CD8-positive, alpha-beta memory T cell (primary cell): ENCODE measurements at places on chromosomes 7 and 10.

- no peak for DNase-seq
These were observed 35.3 kb upstream of the SPOCK2 start for GRCh38 chr10:72123616-72124015.

DNA sequence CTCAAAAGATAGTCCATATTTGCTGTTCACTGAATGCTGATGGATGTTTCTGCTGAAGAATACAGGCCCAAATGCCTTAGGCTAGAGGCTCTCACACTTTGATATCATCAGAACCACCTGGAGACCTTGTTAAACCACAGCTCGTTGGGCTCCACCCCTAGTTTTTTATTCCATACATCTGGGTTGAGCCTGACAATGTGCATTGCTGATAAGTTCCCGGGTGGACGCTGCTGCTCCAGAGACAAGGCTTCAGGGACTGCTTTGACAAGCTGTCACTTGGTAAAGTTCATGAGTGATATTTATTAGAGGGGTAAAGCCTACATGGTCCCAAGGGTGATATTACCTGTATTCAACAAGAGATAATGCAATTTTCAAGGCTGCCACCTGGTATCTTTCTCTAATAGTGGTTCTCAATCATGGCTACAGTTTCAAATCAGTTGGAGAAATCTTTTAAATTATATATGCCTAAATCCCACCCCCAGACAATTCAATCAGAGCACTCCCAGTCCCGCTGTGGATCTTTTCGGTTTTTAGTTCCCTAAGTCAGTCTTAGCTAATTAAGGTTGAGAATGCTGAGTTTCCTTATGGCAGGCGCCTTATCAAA is 107.1 kb upstream of the GSDME start:
- DNase-seq = no peak

DNA sequence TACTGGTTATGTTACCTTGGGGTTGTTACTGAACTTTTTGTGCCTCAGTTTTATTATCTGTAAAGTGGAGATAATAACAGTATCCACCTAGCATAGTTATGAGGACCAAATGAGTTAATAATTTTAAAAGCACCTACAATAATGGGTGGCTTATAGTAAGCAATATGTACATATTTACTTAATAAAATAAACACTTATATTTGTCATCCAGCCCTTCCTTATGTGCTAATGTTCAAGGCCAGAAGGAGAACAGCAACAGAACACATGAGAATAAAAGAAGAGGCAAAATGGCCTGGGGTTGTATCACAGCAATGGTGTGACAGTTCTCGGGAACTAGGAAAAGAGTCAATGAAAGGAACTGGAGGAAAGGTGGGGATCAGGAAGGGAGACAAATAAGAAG is 255.4 kb upstream of the LRGUK start:
- no peak for DNase-seq

DNA sequence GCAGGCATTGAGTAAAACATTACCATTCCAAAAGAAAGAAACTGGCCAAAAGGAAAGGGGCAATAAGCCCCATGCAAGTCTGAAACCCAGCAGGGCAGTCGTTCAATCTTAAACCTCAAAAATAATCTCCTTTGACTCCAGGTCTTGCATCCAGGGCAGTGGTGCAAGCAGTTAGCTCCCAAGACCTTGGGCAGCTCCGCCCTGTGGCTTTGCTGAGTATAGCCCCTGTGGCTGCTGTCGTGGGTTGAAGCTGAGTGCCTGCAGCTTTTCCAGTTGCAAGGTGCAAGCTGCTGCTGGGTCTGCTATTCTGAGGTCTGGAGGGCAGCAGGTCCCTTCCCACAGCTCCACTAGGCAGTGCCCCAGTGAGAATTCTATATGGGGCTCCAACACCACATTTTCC is 580.1 kb upstream of the AUTS2 start:
- no peak for DNase-seq

DNA sequence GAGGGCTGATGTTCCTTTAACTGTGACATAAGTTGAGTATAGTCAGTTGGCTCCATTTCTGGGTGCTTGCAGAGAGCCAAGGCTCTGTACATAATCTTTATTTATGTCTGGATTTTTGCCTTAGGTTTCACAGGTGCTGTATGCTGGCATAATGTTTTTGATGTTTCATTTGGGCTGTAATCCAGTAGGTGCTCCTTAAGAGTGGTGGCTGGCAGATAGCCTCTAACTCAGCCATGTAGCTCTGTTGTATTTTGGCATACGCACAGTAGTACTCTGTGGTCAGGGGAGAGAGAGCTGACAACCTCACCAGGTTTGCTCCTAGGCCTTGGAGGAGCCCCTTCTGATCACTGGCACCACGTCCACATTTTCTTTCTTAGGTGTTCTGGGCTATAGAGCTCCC is 61.1 kb downstream of the RNF133 start:
- DNase-seq = no peak

- no peak for DNase-seq
These were observed 45.3 kb downstream of the BTBD16 start for GRCh38 chr10:122316224-122316884.

DNA sequence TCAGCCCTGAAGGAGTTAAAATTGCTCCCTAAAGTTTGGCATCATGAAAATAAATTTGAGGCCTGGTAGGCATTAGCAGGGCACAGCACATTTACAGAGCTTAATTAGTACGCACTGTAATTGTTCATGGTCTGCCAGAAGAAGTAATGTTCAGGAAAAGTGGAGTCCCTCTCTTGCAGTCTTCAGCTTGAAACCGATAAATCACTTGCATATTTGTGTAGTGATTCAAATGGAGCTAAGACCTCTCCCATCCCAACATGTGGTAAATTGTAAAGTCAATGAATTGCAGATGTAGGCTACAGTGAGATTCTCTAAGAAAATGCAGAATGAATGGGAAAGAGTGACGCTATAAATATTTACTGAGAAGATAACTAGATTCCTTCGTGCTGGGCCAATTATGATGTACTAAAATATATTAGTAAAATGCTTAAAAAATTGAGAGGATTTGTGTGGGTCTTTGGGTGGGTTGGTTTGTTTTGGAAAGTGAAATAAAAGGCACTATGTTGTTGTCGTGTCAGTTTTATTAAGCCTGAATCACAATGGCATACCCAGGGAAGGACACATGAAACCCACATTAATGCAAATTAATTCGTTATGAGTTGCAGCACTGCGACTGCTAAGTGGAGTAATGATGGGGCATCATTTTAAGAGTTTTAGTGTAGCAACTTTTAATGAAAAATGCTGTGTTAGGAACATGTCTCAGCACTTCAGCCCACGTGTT is 8.4 kb downstream of the TCF7L2 start:
- DNase-seq = no peak

GRCh38 chr10:132626761-132627665 is 89.4 kb downstream of the INPP5A start:
- peak; percentile 38 for DNase-seq

- DNase-seq = no peak
These were observed 1.7 kb downstream of the FOXP2 start for GRCh38 chr7:114416129-114416990.

DNA sequence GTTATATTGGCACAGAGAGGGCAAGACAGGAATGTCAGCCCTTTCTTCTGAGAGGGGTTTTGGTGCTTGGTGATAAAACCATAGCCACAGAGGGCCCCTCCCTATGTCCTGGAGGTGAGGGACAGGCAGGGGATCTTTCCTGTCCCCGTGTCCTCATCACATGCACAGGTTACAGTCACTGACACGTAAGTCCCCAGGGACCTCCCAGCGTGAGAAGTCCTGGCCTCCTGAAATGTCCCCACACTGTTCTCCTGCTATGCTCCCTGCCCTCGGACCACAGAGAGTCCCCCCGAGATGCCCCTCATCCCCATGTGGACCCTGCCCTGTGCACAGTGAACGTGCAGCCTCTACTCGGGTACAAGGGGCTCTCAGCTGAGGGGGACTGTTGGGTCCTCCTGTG is 260.4 kb downstream of the ZMYND11 start:
- no peak for DNase-seq

GRCh38 chr7:6542368-6542767 is 8.9 kb downstream of the GRID2IP start:
- DNase-seq = no peak

- no peak for DNase-seq
These were observed 43.3 kb downstream of the PAPSS2 start for GRCh38 chr10:87702973-87703294.

DNA sequence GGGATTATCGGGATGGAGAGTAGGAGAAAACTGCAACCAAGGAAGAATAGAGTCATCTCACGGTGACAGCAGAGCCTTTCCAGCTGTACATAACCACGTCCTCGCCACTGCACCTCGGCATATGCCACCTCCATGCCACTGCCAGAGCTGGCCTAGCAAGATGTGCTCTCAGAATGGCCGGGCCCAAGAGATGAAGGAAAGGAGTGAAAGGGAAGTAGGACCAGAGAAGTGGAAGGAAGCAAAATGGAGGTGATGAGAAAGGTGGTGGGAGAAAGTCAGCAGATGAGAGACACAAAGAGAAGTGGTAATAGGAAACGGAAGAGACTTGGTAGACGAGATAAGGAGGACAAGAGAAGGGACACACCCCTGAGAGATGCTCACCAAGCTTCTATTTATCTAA is 8.0 kb upstream of the CALU start:
- DNase-seq = no peak

- no peak for DNase-seq
These were observed 98.4 kb upstream of the FZD1 start for GRCh38 chr7:91165846-91166230.

DNA sequence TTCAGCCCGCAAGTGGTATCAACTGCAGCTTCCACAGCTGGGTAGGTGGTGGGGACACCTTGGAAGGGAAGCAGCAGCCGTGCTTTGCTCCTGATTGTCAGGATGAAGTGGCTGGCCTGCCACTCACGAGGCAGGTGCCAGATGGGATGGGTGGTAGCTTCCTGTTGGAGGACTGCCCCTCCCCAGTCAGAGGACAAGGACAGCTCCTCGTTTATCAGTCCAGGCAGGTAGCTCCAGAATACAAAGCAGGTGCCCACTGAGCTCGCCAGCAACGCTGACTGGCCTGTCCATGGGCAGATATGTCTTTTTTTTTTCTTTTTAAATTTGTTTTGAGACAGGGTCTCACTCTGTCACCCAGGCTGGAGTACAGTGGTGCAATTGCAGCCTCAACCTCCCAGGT is 431.3 kb downstream of the GALNT17 start:
- no peak for DNase-seq

DNA sequence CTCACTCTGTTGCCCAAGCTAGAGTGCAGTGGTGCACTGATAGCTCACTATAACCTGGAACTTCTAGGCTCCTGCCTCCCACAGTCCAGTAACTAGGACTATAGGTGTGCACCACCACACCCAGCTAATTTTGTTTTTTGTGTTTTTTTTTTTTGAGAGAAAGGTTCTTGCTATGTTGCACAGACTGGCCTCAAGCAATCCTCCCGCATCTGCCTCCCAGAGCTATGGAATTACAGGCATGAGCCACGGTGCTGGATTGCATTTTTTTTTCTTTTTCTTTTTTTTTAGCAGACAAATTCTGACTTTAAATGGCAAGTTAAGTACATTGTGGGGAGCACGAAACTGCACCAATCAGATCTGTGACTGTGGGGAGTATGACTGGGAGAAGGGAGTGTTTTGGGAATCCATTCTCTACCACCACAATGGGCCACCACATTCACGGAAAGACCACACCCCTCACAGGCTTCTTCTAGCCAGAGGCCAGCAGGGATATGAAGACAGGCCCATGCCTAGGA is 58.1 kb upstream of the MSMB start:
- DNase-seq = no peak

GRCh38 chr7:90401989-90402388 is 1.3 kb upstream of the CLDN12 start:
- DNase-seq = no peak

GRCh38 chr10:43099928-43100327 is 23.1 kb downstream of the RET start:
- DNase-seq = no peak

GRCh38 chr10:131244836-131245235 is 66.7 kb downstream of the TCERG1L start:
- no peak for DNase-seq

GRCh38 chr7:141991140-141991539 is 4.5 kb upstream of the MGAM start:
- no peak for DNase-seq
